ENCODE measurements at places on chromosomes 3 and 15. TPM values are rescaled to one million over a fixed set of nuclear protein-coding genes. Genes with fewer than 3 reads are reported as not detected.

Gene GOLGA8O
- polyA plus RNA-seq, result not detected

Gene KLHL6
- 2.1 TPM for polyA plus RNA-seq

Gene RTP2
- polyA plus RNA-seq, result not detected

Gene CHDH
- 0.90 TPM for polyA plus RNA-seq

Gene CHL1
- polyA plus RNA-seq, result not detected

Gene ATP13A5
- polyA plus RNA-seq, result not detected

Gene NRG4
- polyA plus RNA-seq, result 1.2 TPM

Gene LRRC2
- 0.01 TPM for polyA plus RNA-seq

Gene BLM
- 22.6 TPM for polyA plus RNA-seq

Gene EBLN2
- 1.8 TPM for polyA plus RNA-seq

Gene CPLX3
- polyA plus RNA-seq, result not detected

Gene ASB14
- polyA plus RNA-seq, result not detected
